SK-N-DZ (cell line): ENCODE measurements at places on chromosomes 16 and 17.
A peak's percentile ranks its signal among the peaks of the same experiment; 100 is the strongest.

DNA sequence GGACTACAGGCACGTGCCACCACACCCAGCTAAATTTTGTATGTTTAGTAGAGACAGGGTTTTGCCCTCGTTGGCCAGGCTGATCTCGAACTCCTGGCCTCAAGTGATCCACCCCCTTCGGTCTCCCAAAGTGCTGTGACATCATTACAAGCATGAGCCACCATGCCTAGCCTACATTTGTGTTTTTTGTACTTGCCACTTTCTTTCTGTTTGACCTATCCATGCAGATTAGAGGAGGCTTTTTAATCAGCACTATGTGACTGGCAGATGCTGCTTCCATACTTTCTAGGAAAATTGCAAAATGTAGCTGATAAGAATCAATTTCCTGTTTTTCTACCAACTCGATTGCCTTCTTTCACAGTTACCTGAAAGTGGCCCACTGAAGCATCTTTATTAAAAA lies 57.3 kb downstream of the B9D1 start:
- DNase-seq = no peak

DNA sequence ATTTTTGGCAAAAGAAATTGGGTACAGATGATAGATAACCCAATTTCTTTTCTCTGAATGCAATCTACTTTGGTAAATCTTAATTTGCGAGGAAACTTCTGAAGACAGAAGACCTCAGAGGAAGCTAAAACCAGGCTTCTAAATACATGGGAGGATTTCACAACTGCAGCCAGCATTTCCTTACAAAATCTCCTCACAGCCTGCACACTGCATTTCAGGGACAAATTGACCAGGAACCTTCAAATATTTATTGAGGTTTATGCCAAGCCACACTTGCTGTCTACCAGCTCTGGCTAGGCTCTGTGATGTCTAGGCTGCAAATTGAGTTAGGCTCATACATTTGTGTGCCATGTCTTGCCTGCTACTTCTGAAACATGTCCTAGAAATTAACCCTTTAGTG lies 167.3 kb upstream of the CDH5 start:
- no peak for DNase-seq

- DNase-seq = no peak
These were observed 28.6 kb upstream of the SPNS3 start for GRCh38 chr17:4405038-4405669.

- DNase-seq = no peak
These were observed 37.0 kb upstream of the C16orf78 start for GRCh38 chr16:49336581-49336980.

- no peak for DNase-seq
These were observed 490.0 kb upstream of the ZFHX3 start for GRCh38 chr16:73537921-73538320.

DNA sequence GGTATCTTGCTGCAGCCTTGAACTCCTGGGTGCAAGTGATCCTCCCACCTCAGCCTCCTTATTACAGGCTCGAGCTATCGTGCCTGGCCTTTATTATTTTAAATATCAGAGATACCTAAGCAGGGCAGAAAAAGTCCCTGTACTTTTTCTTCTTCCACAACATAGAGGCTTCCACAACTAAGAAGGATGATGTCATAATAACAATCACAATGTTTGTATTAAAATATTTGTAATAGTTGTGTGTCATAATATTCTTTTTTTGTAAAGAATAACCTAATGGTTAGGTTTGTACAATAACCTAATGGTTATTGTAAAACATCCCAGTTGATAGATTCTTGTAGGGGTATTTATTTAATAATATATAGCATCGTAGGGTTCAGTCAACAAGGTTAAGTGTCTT lies 26.7 kb upstream of the DUSP14 start:
- no peak for DNase-seq

GRCh38 chr16:86575754-86576557 lies 2.4 kb upstream of the FOXL1 start:
- DNase-seq = peak; percentile 44

DNA sequence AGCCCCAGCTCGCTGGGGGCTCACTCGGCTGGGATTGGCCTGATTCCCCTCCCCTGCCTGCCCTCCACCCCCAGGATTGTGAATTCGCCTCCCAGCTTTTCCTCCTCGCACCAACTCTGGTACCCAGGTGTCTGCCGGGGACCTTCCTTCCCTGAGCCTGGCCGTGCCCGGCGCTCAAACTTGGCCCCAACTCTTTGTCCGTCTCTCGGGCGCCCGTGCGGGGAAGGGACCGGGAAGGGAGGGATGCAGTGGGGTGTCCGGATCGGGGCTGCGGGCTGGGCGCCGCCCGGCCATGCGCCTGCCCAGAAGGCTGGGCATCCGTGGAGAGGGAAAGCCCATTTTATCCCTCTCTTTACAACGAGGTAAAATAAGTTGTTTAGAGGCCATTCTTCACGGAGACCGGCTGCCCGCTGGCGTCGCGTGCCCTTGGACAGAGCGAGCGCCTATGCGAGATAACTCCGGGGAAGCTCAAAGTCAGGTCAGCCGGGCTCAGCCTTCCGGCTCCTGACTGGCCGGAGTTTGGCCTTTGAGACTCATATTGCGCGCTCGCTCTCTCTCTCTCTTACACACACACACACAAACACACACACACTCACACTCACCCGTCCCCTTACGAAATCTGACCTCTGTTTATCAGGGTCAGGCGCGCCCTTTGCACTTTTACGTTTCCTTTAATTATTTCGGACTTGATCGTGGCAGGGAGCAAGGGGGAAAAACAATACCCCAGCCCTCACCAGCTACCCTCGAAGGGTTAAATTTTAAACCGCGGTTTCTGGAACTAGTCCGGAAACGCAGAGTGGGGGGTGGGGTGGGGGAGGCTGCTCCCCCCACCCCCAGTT lies 774 bp upstream of the MAF start:
- DNase-seq = no peak

DNA sequence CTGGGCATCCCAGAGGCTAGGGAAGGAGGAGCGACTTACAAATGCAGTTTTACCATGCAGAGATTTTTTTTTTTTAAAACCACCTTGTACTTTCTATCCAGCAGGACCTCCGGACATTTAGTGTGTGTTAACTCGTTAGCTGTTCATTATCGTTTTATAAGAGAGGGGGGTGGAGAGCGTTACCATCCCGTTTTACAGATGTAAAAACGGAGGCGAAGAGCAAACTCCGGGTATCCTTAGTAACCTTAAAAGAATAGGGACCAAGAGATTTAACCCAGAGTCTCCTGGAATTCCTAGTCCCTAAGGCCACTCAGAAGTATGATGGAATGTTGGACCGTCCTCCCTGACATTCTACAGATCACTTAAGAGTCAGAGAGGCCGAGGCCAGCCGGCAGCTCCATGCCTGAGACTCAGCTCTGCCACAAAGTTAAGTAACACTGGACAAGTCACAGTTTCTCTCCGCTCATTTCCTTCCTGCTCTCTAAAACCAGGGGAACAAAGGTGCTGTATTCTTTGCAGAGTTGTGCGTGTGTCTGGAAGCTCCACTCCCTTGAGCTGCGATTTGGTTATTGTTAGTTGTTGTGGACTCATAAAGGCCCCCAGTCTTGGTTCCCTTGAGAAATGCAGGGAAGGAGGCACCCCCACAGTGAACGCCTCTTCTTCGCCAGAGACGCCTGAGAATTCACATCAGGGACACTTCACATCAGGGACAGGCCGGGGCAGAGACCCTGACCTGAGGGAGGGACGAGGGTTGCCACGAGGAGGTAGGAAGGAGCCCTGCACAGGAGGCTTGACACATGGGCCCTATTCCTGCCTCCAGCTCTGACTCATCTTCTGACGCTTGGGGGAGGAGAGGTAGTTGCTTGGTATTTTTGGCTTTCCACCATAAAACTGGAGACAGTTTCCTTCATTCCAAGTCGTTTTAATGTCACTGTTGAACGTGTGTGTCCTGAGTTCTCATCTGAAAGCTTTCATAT lies 1.2 kb downstream of the DUSP14 start:
- peak; percentile 30 for DNase-seq

DNA sequence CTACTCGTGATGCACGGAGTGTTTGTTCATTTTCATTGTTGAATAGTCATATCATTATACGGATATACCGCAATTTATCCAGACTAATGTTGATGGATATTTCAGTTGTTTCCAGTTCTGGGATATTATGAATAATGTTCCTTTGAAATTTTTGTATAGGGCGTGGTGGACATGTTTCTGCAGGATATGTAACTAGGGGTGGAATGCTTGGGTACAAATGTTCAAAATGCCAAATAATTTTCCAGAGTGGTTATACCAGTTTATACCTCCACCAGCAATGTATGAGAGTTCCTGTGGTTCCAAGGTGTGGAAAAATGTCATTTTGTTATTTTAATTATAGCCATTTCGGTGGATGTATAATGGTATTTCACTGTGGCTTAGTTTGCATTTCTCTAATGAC lies 53.6 kb downstream of the NUP88 start:
- no peak for DNase-seq

DNA sequence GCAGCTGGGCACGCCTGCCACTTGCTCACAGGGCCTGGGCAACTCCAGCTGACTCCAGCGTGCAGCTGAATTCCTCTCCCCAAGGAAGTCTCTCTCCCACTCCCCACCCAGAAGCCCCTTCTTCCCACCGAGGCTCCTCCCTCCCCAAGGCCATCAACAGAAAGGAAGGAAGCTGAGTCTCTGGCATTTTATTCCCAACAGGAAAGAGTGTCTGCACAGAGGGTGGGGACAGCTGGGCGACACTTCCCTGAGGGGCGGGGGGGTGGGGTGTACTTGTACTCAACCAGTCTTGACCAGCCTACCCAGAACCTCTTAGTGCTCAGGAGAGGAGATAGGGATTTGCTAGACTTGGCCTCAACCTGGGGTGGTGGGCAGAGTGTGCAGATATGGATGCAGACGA lies at the start of gene EXOC3L1:
TSS of gene EXOC3L1 (minus strand) at position 96 of the 400 bp plus-strand sequence. CDS start 460 bp downstream, outside the sequence.
- peak; percentile 81 for DNase-seq

DNA sequence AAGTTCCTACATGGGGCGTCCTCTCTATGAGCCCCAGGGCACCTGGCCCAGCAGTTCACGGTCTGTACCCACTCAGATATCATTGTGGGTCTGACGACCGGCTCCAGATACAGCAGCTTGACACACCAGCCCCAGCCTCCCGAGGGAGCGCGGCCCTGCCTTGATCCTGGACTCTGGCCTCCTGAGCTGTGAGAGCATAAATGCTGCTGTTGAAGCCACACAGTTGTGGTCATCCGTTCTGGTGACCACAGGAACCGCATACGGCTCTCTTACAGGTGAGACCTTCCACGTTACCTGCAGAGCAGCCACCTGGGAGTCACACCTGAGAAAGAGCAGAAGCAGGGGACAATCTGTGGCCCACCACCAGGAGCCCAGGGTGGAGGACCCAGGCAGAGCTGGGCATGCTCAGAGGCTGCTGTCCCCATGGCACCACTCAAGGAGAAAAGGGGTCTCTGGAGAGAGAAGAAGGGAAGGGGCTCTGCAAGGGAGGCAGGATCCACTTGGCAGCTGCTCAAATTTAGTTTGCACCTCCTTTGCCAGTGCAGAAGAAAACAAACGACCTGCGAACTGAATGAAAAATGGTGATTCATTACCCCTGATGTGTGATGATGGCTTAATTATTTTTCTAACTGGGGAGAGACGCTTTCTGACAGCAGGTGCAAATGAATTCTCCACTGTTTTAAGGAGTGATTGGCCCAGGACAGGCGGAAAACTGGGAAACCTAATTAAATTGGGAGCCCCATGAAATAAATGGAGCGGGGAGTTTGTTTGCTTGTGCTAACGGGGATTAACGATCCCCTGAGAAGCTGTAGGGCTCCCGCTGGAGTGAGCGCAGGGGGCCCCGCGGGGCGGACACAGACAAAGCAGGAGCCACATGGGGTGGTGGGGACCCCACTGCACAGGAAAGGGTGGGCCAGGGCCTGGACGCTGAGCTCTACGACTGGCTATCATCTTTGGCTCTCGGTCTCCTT lies 208.9 kb downstream of the RBFOX3 start:
- no peak for DNase-seq

DNA sequence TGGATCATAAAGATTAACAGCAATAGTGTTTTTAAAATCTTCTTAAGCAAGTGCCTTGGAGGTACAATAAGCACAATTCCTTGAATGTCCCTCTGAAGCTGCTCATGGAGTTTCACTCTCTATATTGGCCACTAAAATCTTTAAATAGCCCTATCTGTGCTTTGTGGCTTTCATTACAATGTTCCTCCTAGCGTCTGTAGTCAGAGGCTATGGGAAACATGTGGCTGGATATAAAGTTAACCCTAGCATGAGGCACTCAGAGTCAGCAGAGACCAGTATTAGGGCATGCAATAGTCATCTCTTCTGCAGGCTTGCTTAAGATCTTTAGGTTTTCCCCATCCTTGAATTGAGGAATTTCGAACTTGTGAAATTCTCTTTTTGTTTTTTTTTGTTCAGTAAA lies 668.2 kb downstream of the CDH11 start:
- no peak for DNase-seq
